Iris pigment epithelial cell (primary cell): ENCODE measurements at places on chromosomes 5 and 9.

- peak; percentile 12 for DNase-seq
These were observed 59.1 kb upstream of the ENTREP1 start for GRCh38 chr9:69265891-69266290.

DNA sequence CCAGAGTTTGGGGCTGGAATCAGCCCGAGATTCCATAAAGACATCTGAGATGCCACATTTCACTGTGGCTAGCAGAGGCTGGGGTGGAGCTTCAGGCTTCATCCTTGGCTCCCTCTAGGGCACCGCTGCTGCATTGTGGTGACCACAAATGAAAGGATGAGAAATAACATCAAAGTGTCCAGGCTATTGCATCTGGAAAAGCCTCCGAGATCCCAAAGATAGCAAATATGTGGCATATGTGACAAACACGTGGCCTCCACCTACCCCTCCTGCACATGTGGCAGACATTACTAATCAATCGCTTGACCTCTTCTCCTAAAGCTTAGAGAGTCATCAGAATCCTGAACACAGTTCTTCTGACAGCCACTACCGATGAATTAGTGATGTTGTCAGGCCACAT lies 4.5 kb downstream of the SPARC start:
- DNase-seq, result peak; percentile 39

GRCh38 chr5:112604732-112605630 lies 132.7 kb upstream of the APC start:
- DNase-seq, result no peak

- peak; percentile 99 for DNase-seq
These were observed at the start of gene PAIP2 for GRCh38 chr5:139341689-139342422. PAIP2 (plus strand) TSS chr5:139341854; CDS start chr5:139363785, 21,931 bp downstream.

DNA sequence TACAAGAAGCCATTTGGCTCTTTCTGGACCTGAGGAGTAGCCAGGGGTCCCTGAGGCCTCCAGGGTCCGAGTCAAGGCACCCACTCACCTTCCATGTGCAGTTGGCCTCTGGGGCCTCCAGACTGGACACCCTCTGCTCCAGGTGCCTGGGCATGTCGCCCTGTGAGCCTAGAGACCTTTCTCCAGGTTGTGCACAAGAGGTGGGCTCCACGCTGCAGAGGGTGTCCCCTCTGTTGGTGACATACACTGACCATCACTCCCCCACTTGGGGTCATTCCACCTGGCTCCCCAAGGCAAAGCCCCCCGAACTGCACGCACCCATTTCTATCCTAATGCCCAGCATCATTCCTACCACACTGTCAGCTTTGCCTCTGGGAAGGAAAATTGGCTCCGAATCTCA lies 48.8 kb downstream of the RASGEF1C start:
- no peak for DNase-seq

GRCh38 chr5:157323107-157323706 lies 57.3 kb downstream of the CYFIP2 start:
- no peak for DNase-seq

DNA sequence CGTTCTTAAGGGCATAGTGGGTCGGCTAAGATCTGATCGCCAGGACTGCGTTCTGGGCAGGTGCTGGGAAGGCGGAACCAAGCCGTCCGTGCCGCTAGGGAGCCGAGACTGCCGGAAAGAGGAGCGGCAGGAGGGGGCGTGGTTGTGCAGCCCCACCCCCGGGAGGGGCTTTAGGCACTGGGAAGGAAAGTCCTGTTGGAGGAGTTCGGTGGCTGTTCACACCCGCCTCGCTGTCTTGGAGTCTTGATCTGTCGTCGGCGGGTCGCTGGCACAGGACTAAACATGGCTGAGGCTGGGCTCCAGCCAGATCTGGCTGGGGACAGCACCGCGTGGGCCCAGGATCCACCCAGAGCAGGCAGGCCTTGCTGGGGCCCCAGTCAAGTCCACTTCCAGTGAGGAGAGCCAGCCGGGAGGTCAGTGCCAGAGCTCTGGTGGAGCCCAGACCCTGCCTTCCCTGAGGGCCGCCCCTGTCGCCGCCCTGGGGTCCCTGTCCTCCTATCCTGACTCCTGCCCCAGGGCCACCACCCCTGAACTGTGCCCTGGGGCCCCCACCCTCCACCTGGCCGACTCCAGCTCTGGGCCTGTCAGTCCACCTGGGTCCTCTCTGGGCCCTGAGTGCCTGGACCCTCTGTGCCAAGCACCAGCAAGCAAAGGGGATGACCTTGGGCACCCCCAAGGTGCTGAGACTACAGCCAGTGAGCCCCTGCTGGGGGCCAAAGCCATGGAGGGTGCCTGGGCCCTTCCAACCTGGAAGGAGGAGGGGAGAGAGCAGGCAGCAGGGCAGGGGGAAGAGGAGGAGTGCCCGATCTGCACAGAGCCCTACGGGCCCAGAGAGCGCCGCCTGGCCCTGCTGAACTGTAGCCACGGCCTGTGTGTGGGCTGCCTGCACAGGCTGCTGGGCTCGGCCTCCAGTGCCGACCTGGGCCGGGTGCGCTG lies 4.5 kb downstream of the RNF208 start:
- DNase-seq, result no peak

- peak; percentile 61 for DNase-seq
These were observed 95.3 kb downstream of the RGS3 start for GRCh38 chr9:113558632-113559502.

DNA sequence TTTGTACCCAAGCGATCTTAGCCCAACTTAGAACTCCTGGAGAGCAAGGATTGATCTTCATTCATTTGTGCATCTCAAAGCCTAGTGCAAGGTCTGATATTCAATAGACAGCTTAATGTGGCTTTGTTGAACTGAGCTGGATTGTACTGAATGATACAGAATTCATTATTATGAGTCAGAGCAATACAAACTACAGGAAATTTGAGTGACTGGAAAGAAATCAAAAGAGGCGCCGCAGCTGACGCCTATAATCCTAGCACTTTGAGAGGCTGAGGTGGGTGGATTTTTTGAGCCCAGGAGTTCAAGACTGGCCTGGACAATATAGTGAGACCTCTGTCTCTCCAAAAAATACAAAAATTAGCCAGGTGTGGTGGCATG lies 58.6 kb downstream of the ENC1 start:
- peak; percentile 46 for DNase-seq

- peak; percentile 8 for DNase-seq
These were observed 459.9 kb upstream of the ZNF462 start for GRCh38 chr9:106403081-106403480.

GRCh38 chr9:112194969-112195431 lies 19.9 kb upstream of the SUSD1 start:
- DNase-seq, result peak; percentile 42

- DNase-seq, result peak; percentile 35
These were observed 1.8 kb downstream of the KLF4 start for GRCh38 chr9:107487521-107488374.

GRCh38 chr9:7095058-7095457 lies 337.3 kb downstream of the KDM4C start:
- no peak for DNase-seq

DNA sequence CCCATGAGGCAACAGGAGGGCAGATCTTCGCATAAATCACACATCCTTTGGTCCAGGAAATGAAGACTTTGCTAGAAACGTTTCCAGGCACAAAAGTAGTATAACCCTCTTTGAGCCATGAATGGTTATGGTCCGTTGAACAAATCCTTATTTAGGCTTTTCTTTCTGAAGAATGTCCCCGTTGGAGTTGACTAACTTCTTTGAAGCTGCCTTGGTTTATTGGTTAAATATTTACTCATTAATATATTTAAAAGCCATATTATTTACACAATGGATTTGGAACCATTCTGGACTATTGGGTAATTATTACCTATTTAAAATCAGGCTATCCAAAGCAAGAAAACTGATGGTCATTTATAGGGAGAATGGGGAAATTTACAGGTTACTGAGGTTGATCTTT lies 347.6 kb upstream of the SLC30A5 start:
- DNase-seq, result no peak

GRCh38 chr9:109109967-109110328 lies 9.8 kb downstream of the TMEM245 start:
- peak; percentile 39 for DNase-seq

GRCh38 chr9:106577121-106577520 lies 285.8 kb upstream of the ZNF462 start:
- no peak for DNase-seq

- DNase-seq, result no peak
These were observed 873.1 kb upstream of the CTNND2 start for GRCh38 chr5:12777342-12777741.

GRCh38 chr5:167242701-167243100 lies 1048.7 kb upstream of the WWC1 start:
- DNase-seq, result no peak

DNA sequence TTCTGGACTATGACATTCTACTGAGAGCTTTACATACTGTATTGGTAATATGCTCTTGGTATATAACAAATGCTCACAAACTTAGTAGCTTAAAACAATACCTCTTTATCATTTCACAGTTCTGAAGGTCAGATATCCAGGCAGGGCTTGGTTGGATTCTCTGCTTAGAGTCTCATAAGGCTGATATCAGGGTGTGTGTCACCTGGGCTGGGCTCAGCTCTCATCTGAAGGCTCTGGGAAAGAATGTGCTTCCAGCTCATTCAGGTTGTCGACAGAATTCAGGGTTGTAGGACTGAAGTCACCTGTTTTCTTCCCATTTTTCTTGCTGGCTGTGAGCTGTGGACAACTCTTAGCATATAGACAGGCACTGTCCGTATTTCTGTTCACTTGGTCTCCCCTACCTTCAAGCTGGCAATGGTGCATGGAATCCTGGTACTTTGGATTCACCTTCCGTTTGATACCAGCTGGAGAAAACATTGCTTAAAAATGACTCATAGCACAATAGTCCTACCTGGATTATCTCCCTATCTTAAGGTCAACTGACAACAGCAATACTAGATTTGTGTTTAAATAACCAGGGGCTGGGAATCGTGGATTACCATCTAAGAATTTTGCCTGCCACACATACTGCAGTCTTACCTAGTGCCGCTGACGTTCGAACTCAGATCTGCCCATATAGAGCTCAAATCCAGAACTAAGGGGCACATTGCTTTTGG lies 69.2 kb downstream of the RCL1 start:
- DNase-seq, result no peak

GRCh38 chr5:76641514-76642120 lies 18.4 kb upstream of the F2RL2 start:
- peak; percentile 83 for DNase-seq

DNA sequence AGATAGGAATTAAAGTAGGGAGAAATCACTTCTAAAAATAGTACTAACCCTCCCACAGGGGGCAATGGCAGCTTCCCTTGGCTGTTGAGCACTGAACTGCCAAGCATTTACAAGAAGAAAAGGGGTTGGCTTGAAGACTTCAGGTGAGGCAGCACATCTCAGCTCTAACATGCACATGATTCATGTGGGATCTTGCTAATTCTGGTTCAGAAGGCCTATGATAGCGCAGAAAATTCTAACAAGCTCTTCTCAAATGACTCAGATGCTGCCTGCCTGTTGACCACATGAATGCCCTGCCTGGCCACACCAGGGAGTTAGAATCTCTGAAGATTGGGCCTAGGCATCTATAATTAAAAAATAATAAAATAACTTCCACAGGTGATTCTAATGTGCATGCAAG lies 22.6 kb downstream of the CD180 start:
- peak; percentile 19 for DNase-seq

DNA sequence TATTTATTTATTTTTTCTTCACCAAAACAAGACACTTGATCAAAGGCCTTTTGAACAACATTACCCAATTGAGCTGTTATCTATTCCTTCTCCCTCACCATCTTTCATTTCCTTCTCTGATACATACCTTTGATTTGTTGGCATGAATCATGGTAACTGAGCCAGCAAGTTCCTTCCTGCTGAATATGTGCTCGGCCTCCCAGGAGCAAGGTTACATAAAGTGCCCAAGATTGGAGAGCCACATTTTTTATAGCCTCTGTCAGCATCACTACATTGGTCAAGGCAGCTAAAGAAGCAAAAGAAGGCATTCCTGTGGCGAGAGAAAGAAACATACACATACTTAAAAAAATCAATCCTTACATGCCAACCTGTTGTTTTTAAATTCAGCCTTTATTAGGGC lies 369.6 kb downstream of the CYLC2 start:
- DNase-seq, result peak; percentile 96

- DNase-seq, result no peak
These were observed 12.0 kb downstream of the ABLIM3 start for GRCh38 chr5:149153193-149153750.

DNA sequence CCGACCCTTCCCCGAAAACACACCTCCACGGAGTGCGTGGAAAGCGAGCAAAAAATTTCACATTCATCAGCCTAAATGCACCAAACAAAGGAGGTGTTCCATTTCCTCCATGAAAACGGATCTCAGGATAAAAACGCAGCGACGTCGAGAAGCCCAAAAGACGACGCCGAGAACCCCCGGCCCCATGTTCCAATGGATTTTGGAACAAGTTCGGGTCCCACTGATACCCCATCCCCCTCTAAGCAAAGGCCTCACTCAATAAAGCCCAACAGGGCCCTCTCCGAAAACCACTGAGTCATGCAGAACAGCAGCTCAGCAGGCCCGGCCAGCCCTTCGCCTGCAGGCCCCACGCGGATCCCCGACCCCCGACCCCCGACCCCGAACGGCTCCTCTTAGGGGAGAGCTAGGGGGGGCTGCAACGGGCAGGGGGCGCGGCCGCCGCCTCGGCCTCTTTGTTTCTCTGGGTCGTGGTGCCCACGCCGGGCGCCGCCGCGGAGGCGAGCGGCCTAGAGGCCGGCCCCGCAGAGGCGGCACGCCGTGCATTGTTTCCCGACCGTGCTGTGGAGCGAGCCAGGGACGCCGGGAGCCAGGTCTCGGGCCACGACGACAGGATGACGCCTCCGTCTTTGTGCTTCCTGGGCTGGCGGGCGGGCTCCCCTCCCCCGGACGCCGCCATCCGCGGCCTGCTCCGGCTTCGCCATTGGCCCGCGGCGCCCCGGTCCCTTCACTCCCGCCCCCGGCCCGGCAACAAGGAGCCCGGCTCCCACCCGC lies 915 bp downstream of the ZFAND5 start:
- peak; percentile 62 for DNase-seq

GRCh38 chr5:151199581-151200185 lies 24.2 kb downstream of the CCDC69 start:
- DNase-seq, result no peak

GRCh38 chr5:108810717-108811116 lies 63.0 kb downstream of the FER start:
- DNase-seq, result no peak

DNA sequence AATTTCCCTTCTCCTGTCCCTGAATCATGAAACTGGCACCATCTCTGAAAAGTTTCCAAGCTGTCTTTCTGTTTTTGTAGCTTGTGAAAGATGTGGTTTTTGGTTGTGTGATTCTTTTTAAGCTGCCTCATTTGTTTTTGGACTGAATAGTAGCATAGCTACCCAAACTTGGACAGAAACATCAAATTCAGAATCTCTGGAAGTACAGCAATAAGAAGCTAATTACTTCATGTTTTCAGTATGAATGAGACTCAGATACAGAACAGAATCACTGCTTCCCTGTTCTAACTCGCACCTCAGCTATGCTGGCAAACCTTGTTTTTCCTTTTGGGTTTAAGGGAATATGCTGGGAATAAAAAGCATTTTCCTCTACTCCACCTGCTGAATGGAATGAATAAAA lies 101.0 kb downstream of the FGF1 start:
- DNase-seq, result no peak
